GM20000 (cell line): ENCODE measurements at places on chromosomes 2 and 18.

- no peak for DNase-seq
Observed at GRCh38 chr2:20919297-20919800, 96.4 kb upstream of the LDAH start.

GRCh38 chr2:8821276-8822217 lies 15.9 kb downstream of the KIDINS220 start:
- DNase-seq = no peak

GRCh38 chr18:11177382-11177781 lies 28.0 kb upstream of the PIEZO2 start:
- no peak for DNase-seq

DNA sequence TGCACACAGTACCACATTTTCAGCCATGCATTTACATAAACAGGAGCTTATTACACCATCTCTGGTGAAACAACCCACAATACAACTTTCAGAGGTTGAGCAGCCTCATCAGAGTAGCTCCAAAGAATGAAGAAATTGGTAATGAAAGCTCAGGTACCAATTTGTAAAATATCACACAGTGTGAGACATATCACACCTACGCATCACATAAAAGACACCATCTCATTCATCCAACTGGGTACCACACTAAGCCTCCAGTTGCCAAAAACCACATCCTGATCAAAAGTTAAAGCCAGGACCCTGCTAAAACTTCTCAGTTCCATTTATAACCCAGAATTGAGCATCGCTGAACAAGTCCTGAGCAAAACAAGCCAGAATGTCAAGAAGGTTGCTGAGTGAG lies 4.6 kb downstream of the TMEM163 start:
- DNase-seq = no peak

DNA sequence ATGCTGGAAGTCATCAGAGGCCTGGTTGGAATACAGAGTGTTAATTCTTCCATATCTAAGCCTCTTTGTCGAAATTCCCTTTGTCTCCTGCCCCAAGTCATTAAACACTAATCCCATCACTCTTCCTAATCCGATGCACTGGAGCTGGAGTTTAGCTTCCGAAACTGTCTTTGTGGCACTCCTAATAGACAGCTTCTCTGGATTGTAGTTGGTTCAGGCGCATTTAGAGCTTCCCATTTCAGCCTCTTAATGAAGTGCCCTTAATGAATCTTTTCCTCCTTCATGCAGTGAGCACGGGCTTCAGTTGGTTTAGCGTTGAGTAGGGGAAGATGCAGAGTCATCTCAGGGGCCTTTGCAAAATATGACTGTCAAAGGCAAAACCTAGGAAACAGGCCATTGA lies 72.2 kb upstream of the MEIS1 start:
- DNase-seq = no peak

DNA sequence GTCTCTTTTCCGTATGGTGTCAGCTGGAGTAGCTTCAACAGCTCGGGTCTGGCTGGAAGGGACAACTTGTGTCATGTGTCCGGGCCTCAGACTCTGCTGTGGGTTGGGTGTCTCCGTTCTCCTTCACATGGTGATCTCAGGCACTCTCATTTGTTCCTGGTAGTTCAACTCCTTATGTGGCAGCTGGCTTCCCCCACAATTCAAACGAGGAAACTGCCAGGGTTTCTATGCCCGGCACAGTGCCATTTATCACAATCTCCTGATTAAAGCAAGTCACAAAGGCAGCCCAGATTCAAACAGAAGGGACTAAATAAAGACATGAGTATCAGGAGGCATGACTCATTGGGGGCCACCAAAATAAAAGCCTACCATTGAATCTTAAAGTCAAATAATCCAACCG lies 22.7 kb downstream of the MRO start:
- no peak for DNase-seq

DNA sequence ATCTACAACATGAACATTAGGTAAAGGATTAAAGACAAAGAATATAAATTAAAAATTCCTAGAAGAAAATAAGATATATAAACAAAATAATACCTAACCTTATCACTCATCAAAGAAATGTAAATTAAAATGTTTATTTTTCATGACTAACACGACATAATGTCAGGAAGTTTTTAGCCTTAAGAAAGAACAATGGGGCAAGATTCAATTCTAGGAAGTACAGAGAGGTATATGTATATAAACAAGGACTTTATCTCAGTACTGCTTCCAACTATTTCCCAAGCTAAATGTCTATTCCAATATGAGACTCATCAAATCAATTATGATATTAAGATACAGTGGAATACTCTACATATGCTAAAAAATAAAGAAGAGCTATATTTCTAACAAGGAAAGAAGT lies 44.1 kb downstream of the TTC21B start:
- no peak for DNase-seq

GRCh38 chr18:49024804-49025421 lies 74.1 kb upstream of the SMAD7 start:
- no peak for DNase-seq

- no peak for DNase-seq
Observed at GRCh38 chr2:98484652-98485452, 40.2 kb downstream of the INPP4A start.

DNA sequence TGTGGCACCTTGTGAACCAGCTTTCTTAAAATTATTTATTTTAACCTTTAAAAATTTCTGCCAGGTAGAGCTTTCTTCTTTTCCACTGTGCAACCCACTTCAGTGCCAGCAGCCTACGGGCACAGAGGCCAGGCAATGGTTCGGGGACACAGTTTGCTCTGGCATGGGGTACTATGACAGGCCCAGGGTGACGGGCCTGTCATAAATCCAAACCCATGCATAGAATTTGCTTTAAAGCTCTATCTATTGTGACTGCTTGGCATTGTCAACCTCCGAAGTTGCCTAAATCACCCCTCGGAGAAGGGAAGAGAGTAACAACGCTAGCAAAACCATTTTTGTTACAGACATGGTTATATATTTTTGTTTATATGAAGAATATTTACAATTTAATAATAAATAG lies 1.5 kb downstream of the ODC1 start:
- no peak for DNase-seq

- DNase-seq = no peak
Observed at GRCh38 chr2:238763471-238763995, 84.4 kb upstream of the TWIST2 start.
